Caki2 (cell line): ENCODE measurements at places on chromosomes 7 and 10.

- no peak for DNase-seq
Measured at GRCh38 chr10:59962756-59963155, 56.4 kb upstream of the CCDC6 start.

DNA sequence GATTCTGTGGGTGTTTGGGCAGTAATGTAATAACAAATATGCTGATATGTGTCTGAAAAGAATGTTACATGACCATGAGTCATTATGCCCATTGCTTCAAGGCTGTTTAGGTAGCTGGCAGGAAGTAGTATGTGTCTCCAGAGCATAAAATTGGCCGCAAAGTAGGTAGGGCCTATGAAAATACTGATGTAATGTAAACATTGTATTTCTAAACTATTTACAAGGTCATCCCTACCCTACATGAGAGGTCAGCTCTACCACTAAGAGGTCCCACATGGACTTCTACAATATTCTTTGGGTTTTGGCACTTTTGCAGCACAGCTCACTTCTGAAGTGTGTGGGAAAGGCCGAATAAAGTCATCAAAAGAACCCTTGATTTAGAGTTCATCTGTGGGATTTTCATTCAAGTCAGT is 301.9 kb downstream of the AHR start:
- DNase-seq, result peak; percentile 83

DNA sequence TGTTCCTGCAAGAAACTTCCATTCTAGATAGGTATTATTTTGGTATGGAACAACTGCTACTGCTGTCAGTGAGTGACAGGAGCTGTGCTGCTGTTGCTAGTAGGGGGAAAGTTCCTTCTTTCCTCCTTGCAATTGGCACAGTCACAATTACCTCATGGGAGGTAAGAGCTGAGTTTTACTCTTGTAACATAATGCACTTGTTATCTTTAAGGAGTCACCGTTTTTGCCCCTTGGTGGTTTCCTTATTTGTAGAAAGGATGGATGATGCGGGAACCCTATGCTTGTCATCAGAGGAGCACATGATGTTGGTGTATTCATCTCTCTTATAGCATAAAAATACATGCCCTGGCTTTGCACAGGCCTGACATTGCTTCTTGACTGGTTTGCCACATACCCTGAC is 234.7 kb upstream of the NPY start:
- no peak for DNase-seq

- no peak for DNase-seq
Measured at GRCh38 chr10:34121781-34122622, 693.1 kb downstream of the PARD3 start.

DNA sequence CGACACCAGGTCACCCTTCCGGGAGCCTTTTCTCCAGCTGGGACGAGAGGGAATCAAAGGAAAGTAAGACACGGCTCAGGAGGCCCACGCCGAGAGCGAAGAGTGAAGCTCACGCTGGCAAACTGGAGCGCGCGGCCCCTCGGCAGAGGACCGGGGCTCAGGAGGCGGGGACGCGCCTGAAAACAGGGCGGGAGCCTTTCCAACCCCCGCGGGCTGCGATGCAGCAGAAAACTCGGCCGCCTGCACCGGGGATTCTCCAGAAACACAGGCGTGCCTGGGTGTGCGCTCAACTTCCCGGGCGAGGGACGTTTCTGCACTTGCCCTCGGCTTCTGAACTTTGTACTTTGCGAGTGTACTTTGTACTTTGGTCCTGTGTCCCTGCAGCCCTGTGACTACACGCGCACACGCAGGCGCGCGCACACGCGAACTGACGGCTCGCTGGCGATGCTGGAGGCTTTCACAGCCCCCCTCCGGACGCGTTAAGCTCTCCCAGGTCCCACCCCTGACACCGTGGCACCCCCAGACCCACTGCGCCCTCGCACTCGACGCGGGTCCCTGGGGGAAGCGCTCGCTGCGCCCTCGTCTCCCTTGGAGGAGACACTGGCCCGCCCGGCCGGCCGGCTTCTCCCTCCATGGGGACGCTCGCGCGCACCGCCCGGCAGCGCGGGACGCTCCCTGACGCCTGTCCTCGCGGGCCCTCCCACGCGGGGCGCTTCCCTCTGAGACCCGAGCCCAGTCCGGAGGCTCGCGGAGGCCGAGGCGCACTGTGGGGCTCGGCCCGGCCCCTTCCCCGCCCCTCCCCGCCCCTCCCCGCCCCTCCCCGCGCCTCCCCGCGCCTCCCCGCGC is 588 bp upstream of the PAOX start:
- peak; percentile 61 for DNase-seq

DNA sequence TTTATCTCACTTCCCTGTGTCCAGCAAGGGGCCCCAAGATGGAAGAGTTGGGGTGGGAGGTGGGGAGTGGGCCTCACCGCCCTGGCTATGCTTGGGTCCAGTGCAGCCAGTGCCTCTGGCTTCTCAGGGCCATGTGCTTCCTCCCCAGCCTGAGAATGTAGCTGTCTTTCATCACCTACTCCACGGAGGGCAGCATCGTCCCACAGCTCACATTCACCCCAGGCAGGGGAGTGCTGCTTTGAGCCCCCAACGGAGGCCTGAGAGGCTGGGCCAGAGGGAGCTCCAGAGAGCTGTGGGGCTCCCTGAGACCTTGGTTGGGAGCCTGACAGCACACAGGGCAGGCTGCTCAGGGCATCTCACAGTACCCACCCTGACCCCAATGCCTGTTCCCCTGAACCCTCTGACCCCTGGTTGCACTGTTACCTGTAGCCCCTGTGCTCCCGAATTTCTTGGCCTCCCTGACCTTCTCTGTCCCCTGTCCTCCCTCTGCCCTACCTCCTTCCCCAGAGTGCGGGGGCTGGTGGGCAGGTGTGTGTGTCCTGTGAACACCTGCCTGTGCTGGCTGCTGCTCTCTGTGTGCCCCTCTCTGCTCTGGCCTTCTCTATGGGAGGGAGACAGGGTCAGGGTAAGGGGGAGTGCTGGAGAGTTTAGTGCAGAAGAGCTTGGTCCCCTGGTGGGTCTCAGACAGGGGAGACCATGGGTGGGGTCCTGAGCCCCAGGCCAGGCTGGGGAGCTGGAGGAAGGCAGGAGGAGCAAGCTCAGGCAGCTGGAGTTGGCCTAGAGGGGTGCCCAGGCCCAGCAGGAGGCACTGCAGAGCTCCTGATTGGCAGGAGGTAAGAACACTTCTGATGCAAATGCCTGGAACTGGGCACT is 19.6 kb upstream of the ZNF488 start:
- DNase-seq, result no peak

GRCh38 chr7:135943134-135943879 is 33.9 kb downstream of the MTPN start:
- no peak for DNase-seq

- peak; percentile 39 for DNase-seq
Measured at GRCh38 chr10:104127411-104127810, 5.4 kb downstream of the SFR1 start.

DNA sequence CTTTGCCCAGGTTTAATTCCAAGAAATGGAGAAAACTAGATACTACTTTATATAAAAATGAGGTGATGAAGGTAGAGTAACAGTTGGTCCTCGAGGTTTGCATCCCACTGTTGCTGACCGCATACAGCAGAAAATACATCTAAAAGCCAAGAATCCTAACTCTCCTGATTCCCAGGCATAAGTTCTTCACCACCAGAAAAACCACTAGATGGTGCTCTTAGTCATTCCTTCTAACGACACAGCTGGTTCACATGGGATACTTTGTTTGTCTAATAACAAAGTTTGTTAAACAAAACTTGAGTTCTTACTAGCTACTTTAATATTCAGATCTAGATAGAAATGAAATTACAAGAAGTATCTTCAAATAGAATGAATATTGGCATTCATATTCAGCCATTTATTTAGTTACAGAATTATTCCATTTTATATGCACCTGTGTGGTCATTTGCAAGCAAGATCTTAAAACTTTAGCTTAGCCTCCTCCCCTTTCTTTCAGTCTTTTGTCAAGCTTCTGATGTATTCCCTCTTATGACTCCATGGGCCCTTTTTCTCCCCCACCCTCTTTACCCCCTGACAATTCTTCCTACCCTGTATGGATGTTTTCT is 54.1 kb upstream of the CYP26C1 start:
- DNase-seq, result peak; percentile 41

DNA sequence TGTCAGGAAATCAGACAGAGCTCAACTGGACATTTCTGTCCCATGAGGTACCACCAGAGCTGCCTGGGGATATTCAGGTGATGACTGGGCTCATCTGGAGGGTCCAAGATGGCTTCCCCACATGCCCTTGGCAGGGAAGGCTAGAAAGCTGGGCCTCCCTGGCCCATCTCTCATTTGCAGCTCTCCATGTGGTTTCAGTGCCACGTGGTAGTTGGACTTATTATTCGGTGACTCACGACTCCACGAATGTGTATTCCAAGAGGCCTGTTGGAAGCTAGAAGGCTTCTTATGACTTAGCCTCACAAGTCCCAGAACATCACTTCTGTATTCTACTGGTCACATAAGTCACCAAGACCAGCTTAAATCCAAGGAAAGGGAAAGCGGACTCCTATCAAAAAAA is 22.8 kb downstream of the NSMCE4A start:
- no peak for DNase-seq

DNA sequence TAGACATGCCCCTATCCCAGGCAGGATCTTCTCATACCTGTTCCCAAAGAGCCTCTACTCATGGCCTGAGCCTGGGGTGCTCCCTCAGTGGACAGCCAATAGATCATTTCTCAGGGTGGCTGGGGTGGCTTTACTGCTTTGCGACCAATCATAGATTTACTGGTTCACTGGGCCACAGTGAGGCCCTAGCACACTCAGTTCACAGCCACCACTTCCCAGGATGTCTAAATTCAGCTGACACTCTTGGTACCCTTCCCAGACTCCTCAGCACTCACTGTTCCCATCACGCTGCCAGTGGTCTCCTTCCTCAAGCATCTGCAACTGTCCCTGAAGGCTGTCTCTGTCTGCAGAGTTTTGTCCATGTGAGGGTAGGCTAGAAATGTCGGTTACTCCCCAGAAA is 50.6 kb downstream of the ARHGAP22 start:
- DNase-seq, result no peak

GRCh38 chr7:133470-133869 is 58.9 kb upstream of the FAM20C start:
- DNase-seq, result no peak

- no peak for DNase-seq
Measured at GRCh38 chr7:71937840-71938371, 474.2 kb downstream of the CALN1 start.

DNA sequence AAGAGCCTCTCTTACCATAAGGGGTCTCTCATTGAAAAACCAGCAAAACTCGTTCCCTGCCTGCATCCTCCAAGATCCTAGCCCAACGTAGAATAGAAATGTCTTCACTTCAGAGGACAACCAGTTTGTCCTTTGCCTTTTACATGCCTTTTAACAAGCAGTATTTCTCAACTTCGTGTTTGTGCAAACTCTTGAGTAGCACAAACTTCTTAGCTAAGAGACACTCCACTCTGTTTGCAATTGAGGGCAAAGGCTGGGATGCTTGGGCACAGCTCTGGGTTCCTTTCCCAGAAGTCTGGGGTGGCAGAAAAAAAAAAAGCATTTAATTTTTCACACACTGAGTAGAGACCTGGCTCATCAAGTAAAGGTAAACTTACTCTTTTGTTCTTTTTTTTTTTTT is 19.5 kb upstream of the KCTD7 start:
- no peak for DNase-seq

DNA sequence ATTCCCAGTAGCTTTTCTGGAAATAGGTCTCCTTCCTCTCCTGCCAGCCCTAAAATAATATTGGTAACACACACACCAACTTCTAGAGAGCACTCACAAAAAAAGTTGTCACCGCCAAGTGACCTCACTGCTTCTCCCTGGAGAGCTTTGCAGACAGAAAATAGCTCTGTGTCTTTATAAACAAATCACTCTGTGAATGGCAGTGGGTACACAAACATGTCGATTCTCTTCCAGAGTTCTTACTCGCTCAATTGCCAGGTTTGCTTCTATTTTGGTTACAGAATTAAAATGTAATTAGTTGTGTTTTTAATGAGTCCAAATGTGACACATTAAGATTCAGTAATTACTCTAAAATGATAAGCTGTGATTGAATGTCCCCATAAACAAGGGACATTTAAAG is 649.2 kb upstream of the C7orf33 start:
- DNase-seq, result no peak

GRCh38 chr7:116100626-116101025 is 70.1 kb upstream of the TFEC start:
- DNase-seq, result no peak

- DNase-seq, result no peak
Measured at GRCh38 chr10:91317541-91317940, 92.6 kb upstream of the HECTD2 start.

GRCh38 chr10:20443094-20443493 is 454.0 kb downstream of the NEBL start:
- no peak for DNase-seq

GRCh38 chr7:149720372-149721083 is 52.9 kb downstream of the ZNF467 start:
- peak; percentile 68 for DNase-seq

GRCh38 chr10:21135023-21135931 is 238.2 kb upstream of the NEBL start:
- DNase-seq, result no peak

DNA sequence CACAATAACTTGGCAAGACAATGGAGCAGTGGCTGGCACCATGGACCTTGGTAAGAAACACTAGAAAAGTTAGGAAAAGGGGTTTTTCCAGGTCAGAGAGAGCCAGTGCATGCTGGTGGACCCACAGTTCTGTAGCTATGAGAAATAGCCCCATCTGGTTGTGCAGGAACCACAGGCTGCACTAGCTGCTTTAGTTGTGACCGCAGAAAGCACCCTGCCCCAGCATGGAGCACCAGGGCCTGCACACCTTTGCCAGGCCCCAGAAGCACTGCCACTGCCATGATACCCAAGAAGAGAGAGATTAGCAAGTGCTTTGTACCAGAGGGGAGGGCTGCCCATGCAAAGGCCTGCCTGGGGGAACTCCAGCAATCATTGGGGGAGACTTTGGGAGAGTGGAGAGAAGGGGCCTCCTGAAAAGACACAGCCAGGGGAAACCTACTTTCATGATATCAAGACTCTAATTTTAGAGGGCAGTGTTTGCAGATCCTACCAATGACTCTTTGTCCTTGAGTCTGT is 256.1 kb upstream of the C7orf33 start:
- DNase-seq, result no peak

DNA sequence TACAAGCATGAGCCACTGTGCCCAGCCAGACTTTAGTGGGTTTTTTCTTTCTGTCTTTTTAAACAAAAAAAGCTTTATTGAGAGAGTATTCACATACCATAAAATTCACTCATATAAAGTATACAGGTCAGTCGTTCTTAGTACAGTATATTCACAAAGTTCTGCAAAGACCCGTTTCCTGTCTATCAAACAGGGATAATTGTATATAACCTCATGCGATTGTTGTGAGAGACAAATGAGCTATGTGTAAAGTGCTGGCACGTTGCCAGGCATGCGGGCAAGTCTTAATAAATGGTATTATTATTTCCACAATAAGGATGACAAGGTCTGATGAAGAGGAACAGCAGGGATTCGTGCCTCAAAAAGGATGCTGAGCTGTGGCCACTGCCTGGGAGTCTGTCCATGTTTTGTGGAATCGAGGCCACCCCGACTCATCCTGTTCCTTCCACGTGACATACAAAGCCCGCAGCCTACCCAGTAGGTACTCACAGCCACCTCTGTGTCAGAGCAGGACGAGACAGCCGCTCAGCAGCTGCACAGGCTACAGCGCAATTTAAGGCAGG is 51.6 kb downstream of the SMKR1 start:
- DNase-seq, result no peak
